ENCODE measurements at places on chromosomes 4 and X.

- no peak for DNase-seq
Observed at GRCh38 chr4:123597586-123597985, 201.0 kb downstream of the SPRY1 start.

DNA sequence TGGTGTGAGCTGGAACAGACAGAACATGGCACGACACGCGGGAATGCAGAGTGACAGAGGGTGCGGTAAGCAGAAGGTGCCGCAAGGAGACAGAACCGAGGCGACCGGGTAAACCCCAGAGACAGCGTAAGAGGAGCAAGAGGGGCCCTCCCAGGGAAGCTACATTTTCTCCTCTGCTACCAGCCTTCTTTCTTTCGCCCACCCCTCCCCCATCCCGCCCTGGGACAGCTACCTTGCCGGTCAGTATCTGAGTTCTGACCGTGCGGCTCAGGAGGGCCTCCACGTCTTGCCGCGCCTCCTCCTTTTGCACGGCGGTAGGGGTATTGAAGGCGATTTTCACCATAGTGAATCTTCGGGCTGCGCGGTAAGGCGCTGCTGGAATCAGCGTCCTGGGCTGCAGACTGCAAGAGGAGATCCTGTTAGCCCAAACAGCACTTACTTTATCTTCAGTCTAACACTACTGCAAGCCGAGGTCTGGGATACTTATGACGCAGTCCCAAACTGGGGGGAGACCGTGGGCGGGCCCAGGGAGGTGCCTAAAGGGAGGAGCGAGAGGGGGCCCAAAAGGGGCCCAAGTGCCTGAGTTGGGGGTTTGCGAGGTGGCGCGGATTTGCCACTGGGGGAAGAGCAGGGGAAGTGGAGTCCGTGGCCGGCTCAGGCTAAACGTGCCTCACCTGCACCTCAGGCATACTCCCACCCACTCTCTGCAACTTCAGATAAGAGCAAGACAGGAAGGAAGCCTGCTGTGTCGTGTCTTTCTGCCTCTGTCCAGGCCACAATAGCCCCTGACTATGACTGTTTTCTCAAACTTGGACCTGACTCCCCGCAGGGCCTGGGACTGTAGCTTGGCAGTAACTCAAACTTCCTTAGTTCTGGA, at the start of gene ITM2A:
TSS of gene ITM2A (minus strand) at position 462 of the 877 bp plus-strand sequence. CDS start at position 343, 119 bp downstream.
- DNase-seq: no peak

GRCh38 chr4:15077969-15078368, 75.7 kb downstream of the CPEB2 start:
- no peak for DNase-seq

DNA sequence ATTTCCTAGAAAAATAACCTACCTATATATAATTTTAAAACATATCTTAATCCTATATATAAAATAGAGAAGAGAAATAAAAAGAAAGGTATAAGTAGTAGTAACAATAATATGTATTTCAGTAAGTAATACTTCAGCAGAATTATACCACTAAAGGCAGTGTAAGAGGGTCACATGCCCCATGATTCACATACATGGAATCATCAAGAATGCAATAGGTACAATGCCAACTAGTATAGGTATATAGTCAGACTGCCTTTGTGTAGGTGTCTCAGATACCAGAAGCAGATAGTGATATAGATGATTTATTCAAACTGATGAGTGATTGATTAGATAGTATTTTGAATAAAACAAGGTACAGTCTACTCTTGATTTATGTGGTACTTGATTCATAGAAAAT, 9.4 kb downstream of the AIMP1 start:
- DNase-seq: no peak

DNA sequence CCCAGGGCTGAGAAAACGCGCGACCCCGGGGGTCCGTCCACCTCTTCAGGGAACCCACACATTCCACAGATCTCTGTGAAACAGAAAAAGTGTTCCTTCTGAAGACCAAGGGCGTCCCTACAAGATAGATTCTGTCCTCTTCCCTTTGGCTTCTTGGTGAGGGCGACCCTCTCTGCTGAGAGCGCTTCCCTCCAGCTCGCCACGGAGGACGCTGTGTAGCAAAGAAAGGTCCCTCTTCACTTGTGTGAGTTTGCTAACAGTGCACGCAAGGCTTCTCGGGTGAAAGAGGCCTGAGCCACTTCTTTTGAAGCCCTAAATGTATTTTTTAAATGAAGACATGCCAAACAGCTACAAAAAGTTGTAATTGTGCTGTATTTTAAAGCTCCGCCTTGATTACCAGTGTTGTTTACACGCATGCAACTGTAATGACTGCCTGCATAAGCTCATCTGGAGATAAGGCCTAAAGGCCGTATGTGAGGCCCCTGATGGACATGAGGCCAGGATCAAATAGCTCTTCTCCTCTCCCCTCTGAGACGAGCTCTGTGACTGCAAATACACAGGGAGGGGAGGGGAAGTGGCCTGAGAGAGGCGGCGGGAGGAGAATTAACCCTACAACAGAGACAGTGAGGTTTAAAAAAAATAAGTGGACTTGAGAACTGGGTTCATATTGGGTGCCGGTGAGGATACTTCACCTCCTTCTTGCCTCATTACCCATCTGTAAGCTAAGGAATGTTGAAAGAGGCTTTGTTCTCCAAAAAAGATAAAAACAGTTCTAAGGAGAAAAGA, 95.5 kb downstream of the SOWAHB start:
- DNase-seq: no peak

DNA sequence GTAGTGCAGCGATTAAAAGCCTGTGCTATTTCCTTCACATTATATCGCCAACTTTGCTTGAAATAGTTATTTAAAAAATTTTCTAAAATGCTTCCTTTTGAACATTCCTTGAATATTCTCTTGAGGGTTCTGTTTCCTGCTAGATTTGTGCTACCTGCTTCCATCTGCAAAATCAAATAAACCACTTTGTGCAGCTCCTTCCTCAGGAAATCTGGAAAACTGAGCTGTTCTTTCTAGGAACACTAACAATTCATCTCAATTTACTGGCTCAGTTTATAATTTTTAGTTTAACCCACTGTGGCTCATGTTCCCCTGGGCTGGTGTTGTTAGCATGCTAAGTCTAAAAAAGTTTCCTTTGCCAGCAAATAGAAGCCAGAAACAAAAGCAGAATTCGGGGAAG, 88.1 kb upstream of the LCORL start:
- DNase-seq: no peak

DNA sequence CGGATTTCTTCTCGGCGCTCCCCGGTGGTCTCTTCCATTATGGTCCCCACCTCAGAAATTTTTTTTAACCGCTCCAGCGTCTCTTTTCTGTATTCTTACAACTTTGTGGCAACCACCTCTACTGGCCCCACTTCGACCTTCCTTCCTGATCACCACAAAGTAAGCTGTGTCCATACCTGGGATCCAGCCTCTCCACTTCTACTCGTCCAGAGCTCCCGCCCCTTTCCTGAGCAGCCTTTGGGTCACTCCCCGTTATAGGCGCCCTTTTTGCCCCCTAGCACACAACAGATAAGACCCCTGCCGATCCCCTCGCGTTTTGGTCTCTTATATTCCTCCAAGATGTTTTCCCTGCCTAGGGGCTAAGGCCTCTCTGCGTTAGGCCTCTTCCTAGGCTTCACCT, 557 bp downstream of the PIGG start:
- DNase-seq: no peak

- no peak for DNase-seq
Observed at GRCh38 chrX:131970347-131970746, 52.8 kb upstream of the STK26 start.

- DNase-seq: no peak
Observed at GRCh38 chrX:140710710-140711109, 1.2 kb downstream of the LINC00632 start.

DNA sequence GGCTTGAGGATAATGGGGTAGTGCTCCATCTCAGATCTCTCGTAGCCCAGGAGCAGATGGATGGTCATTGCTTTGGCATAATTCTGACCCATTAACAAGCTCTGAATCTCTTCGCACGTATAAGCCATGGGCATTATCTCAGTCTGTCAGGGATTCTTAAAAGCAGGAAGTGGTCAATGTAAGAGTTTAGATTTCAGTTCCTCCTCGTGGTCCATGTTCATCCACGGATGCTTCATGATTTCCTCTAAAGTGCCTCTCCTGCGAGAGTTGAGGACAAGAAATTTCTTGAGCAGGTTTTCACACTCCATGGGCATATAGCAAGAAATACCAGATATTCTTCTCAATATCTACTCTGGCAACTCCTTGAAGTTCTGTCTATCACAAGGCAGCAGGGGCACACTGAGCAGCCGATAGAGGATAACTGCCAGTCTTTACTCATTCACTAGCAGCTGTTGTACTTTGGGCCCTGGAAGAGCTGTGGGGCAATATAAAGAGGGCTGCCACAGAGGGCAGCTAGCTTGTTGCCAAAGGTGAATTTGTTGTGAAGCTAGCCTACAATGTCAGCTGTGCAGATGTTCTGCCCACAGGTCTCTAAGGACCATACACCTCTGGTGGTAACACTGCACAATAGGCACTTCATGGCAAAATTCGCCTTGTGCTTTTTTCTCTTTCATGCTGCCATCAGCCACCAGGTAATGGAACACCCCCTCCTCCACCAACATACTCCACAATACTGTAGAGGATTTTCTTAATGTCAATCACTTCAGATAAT, 52.0 kb upstream of the WDR17 start:
- DNase-seq: no peak

DNA sequence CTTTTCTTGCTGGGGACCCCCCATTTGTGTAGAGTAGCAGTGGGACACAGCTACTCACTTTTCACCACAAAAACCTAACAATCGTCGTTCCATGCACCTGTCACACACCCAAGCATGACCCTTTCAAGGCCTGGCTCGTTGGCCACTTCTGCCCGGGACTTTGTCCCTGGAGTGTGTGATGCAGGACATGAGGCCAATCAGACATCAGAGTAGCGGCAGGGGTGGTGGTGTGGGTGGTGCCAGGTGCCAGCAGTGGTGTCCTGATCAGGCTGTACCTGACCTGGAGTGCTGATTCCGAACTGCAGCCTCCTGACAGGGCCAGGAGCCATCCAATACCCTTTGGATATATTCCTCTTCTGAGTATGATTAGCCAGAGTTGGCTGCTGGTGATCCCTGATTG, 23.1 kb upstream of the PROM1 start:
- DNase-seq: no peak

DNA sequence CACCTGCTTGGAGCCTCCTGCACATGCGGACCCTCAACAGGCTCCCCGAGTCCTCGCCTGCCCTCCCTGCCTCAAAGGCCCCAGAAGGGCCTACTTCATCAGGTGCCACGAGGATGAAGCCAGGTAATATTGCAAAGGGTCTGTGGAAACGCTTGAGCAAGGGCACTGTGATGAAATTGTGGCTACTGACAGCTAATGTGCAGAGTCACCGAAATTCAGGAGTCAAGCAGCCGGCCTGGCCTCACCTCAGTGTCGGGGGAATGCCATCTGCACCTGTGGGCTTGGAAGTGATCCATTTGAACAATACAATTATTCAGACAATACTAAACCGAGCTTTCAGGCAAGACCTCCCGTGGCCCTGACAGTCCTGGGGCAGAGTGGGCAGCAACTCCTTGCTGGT, 3.1 kb upstream of the FGFR3 start:
- DNase-seq: no peak

DNA sequence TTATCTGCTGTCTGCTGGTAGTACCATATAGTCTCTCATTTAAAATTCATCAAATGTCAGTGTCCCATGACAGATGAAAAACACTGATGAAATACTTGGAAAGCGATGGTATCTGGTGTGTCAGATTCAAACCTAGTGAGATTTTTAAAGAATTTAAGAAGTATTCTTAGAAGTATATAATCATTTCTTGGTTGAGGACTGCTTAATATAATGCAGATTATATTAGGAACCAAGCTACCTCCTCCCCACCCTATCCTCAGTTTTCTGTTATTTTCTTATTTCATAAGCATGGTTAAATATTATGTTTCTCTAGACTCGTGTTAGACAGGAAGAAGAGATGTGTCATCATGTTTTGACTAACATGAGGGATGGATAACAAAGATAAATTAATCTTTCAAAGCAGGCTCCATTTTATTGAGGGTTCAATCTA, 118.5 kb downstream of the GLUD2 start:
- DNase-seq: no peak

- DNase-seq: no peak
Observed at GRCh38 chrX:44106864-44107263, 133.7 kb upstream of the NDP start.

GRCh38 chr4:17567271-17567670, 9.7 kb upstream of the LAP3 start:
- no peak for DNase-seq

DNA sequence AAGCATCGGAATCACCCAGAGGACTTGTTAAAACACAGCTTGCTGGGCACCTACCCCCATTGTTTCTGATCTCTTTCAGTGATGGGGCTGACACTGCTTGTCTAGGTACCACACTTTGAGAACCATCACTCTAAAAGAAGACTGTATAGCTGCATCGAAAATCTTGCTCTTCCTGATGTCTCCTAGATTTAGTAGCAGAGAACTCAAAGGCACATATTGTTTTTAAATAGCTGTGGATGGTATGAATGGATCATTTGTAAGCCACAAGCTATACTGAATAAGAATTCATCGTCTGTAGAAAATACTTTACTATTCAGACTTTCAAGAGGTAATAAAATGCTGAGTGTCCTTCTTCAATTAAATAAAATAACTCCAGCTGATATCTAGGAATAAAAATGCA, 405.4 kb downstream of the ANKRD50 start:
- DNase-seq: no peak

GRCh38 chr4:186545436-186545835, 9.9 kb downstream of the MTNR1A start:
- DNase-seq: no peak

DNA sequence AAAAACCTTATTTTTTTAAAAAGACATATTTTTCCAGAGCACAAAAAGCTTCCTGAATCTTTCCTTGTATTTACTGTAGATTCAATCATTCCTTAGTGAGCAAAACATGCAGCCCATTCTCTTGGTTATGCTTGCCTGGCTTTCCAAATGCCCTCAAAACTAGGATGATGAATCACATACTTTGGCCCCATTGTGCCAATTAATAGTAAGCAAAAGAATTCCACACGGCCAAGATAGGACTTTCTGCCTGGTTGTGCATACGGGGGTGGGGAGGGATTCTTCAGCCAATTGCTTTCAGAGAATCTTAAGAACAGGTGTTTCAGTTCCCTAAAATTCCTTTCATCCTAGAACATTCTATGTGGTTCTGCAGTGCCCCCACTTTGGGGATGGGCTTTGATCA, 7.0 kb downstream of the RAI2 start:
- DNase-seq: no peak

- DNase-seq: no peak
Observed at GRCh38 chrX:40148385-40149285, 50.9 kb upstream of the BCOR start.

DNA sequence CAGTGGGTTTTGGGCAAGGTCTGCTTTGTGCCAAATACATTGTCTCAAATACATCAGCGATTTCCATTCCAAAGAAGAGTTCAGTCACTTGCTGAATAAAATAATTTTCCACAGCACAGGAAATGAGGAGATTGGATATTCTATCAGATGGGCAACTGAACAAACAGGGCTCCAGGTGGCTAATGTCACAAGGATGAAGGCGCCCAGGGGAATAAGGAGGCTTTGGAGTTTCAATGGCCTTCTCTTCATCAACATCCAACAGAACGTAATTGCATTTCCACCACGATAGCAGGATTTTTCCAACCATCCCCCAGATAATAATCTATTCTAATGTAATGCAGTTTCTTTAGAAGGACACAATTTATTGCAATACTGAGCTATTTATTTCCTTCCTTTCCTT, 104.7 kb upstream of the KLHL13 start:
- DNase-seq: no peak

- no peak for DNase-seq
Observed at GRCh38 chrX:21131786-21132185, 242.4 kb upstream of the CNKSR2 start.

- no peak for DNase-seq
Observed at GRCh38 chr4:53855581-53856250, 208.7 kb downstream of the CHIC2 start.

Measured in WERI-Rb-1 (cell line).